ENCODE measurements at places on chromosomes 12 and 14.

DNA sequence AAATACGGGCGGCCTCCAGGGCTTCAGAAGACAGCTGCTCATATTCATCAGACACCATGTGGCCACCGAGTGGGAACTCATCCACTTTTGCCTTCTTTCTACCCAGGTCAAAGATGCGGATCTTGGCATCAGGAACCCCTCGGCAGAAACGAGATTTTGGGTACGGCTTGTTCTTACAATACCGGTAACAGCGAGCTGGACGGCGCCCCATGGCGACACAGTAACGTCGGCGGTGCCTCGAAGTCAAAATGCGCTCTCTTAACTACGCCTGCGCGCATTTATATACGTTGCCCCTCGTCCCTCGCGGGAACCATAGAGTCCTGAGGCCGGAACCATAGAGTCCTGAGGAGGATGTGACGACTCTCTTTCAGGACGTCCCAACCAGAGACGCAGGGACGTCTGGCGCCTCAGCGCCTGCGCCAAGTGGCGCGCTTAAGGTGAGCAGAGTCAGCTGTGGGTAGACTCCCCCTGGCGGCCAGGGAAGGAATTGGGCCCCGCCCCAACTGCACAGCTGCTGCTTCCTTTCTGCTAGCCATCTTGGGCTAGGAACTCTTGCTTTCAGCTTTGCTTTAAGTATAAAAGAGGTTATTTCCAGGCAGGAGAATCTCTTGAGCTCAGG lies at the start of gene RPL10L:
Gene RPL10L, minus strand, starts transcription at position 256 of the 619 bp plus-strand sequence. Its CDS starts 45 bp downstream, at position 211.
- DNase-seq: no peak

DNA sequence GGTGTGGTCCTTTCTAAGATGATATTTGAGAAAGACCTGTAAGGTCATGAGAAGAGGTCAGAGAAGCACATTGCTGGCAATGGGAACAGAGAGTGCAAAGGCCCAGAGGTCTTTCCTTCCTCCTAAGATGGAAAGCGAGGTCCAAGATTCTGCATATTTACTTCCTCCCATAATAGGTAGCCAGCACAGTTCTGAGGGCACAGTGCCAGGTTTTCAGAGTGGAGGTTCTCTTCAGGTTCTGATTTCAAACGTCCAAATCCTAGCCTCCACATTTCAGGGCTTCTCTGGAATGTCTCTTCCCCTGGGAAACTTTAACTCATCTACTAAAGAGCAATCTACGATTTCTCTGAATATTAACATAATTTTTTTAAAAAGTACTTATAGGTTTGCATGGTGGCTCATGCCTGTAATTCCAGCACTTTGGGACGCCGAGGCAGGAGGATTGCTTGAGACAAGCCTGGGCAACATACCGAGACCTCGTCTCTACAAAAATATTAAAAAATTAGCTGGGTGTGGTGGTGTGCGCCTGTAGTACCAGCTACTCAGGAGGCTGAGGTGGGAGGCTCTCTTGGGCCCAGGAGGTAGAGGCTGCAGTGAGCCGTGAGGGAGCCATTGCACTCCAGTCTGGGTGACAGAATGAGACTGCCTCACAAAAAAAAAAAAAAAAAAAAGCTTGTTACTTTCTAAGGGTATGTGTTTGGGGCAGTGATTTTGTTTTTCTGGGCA lies 526 bp upstream of the MRPL42 start:
- DNase-seq: no peak

- DNase-seq: no peak
Measured at GRCh38 chr12:75554556-75554880, 43.1 kb upstream of the KRR1 start.

DNA sequence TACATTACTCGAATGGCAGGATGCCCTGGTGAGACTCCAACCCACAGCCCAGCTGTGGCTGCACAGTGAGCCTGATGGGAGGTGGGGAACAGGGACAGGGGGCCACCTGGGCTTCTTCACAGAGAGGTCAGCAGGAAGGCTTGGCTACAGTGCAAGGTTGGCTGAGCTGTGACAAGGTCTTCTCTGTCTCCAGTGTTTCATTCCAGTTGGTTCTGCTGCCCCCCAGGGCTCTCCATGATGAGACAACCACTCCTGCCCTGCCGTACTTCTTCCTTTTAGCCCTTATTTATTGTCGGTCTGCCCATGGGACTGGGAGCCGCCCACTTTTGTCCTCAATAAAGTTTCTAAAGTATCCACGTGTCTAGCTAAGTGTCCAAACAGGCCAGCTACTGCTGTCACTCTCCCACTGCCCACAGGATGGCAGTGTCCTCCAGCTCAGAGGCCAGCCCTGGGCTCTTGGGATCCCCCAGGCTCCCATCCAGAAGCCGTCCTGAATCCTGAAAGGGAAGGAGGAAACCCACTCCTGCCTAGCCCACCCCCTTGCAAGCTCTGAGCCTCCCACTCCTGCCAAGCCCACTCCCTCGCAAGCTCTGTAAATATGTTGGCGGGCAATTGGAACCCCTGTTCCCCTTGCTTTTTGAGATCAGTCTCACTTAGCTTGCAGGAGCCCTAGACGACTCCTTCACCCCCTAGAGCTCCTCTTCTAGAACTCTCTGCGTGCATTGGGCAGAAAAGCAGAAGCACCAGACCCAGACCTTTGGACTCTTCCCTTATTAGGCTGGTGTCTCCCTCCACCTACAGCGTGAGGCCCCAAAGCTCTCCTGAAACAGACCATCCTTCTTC lies 5.4 kb downstream of the C1QL4 start:
- DNase-seq: peak; percentile 9

DNA sequence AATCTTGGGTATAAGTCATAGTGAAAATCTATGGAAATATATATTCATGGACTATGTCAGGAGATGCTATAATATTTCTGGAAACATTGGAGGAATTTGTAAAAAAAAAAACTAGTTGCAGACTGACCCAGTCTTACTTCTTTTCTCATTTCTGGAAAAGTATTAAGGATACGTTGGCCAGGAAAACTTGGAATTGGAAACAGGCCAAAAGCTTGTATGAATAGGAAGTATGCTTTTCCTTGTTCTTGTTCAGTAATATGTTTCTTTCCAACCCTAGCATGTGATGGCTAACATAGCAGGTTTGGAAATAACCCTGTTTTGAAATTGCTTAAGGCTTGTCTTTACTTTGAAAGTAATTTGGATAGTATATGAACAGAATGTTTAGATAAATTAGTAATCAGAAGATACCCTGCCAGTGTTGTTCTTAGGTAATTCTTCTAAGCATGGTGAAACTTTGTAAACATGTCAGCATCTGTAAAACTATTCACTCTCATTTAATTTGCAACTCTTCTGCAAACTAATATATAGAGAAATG lies 316.2 kb downstream of the NPAS3 start:
- peak; percentile 71 for DNase-seq

- no peak for DNase-seq
Measured at GRCh38 chr12:113471619-113472171, at the start of gene LHX5. Gene LHX5 (minus strand): TSS chr12:113471871. CDS start chr12:113471498, 373 bp downstream.

DNA sequence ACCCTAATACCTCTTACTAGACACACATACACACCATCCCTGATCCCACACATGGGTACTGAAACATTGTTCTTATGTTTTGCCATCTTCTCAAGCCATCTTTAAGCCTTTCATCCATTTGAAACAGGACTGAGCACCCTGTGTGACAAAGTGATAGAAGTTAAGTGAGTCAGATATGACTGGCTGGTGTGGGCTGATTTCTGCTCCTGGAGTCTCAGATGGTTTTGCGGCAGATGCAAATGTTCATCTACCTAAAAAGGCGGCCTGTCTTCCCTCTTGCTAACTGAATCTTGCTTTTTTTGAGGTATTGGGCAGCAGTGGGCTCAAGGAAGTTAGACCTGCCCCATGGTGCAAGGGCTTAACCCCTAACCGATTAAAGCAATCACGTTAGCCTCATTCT lies 30.4 kb upstream of the PKP2 start:
- DNase-seq: no peak

DNA sequence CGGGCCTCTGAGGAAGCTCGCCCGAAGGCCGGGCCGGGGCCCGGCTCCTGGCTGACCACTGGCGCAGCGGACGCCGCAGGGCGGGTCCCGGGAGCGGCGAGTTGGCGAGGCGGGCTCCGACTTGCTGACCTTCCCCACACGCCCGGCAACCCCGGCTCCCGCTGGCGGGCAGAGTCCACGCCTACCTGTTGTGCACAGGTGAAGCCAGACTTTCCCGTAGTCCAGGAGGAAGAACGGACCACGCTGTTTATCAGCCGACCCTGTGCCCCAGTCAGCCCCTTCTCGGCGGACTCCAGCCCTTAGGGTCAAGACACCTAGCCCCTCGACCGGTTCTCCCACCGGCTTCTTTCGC lies 407 bp downstream of the HEATR5A start:
- no peak for DNase-seq

DNA sequence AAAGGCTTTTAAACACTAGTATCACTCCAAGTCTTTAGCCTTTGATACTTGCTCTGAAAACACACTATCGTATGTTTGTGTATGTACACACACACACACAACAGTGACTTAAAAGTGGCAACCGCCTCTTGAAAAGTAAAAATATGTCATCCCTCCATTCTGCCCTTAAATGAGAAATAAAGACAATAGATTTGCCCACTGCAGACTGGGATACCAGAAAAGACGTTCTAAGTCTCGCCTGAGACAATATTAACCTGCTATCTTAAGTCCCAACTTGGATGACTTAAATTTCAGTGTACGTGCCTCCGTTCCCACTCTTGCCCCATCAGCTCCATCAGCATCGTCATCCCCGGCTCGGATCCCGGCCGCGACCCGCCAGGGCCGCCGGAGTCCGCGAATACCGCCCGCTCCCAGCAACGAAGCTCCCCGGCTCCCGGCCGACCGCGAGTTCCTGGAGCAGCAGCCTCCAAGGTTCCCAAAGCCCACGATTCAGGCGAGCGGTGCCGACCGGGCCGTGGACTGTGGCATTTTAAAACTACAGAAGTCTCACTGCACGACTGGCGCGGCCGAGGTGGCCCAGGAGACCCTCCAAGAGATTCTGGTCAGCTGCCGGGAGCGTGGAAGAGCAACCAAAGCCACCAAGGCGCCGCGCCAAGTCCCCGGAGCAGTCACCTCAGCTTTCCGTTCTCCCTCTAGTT lies 2.8 kb upstream of the ARID2 start:
- DNase-seq: no peak

GRCh38 chr14:29663281-29663801 lies 264.3 kb downstream of the PRKD1 start:
- DNase-seq: no peak

- no peak for DNase-seq
Measured at GRCh38 chr12:121992059-121992879, 29.4 kb upstream of the BCL7A start.

GRCh38 chr12:38977132-38977531 lies 71.7 kb upstream of the CPNE8 start:
- DNase-seq: no peak

GRCh38 chr12:106760184-106760531 lies 14.3 kb upstream of the RIC8B start:
- DNase-seq: peak; percentile 74

GRCh38 chr12:84585776-84586395 lies 326.7 kb downstream of the SLC6A15 start:
- DNase-seq: no peak

DNA sequence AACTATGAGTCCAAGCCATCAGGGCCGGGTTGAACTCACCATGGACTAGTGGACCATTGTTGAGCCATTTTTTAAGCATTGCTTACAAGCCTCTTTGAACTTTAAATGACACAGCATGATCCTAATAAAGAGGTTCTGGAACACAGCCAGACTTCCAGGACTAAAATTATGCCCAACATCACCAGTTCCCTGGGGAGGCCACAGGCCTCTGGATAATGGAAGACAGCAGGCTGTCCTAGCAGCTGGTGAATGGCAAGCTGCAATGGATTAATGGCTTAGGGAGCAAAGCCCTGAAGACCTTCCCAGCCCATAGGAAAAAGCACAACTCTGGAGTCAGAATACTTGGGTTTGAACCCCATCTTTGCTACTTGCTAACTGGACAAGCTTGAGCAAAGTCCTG lies 71.3 kb downstream of the FLRT2 start:
- peak; percentile 39 for DNase-seq

DNA sequence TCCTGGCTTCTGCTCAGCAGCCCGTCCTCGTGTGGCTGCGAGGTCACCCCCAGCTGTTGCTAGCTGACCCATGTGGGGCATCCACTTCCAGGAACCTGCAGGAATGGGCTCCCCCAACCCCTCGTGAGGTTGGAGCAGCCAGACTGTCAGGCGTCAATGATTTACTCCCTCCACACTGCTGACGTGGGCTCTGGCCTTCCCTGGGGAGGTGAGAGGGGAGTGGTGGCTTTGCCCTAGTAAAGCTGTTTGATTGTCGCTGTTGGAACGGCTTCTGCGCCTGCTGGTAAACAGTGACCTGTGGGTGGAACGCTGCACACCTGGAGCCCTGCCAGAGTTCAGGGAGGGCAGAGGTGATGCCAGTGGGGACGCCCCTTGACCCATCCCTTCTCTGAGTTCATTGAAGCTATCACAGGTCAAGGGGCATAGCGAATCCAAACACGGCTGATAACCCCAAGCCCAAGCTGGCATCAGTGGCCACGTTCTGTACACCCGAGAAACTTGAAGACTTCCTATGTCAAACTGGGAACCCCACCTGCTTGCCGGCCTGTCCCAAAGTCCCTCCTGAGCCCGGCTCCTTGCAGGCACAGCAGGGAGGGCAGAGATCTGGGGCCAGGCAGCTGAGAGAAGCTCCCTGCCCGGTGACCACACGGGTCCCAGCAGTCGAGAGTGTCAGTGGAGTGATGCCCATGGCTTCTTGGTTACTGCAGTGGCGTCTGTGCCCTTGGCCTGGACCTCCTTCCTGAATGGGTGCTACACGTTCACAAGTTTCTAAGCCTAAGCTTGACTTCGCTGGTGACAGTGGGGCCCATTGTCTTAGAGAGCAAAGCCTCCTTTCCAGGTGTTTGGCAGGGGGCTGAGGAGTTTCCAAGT lies 2.7 kb downstream of the ASPG start:
- DNase-seq: no peak

DNA sequence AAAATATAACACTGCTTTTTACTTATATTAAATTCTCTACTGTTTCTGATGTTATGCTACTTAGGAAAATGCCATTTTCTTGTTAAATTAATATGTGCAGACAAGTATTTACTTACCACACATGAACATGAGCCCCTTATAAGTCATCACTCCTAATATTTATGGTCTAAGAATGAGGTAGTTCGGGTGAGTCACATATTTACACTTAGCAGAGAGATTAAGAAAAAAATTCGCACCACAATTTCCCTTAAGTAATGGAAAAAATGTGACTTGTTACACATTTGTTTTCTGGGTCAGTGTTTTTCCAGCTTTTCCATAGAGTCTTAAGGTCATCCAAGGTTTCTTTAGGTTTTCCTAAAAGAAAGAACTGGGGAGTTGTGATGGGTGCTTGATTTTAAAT lies 68.3 kb downstream of the RERG start:
- no peak for DNase-seq

- DNase-seq: no peak
Measured at GRCh38 chr12:1216560-1216959, 225.5 kb downstream of the ERC1 start.
